ENCODE measurements at places on chromosomes 3 and 15. TPM values are rescaled to one million over a fixed set of nuclear protein-coding genes. Genes with fewer than 3 reads are reported as not detected.

DNA sequence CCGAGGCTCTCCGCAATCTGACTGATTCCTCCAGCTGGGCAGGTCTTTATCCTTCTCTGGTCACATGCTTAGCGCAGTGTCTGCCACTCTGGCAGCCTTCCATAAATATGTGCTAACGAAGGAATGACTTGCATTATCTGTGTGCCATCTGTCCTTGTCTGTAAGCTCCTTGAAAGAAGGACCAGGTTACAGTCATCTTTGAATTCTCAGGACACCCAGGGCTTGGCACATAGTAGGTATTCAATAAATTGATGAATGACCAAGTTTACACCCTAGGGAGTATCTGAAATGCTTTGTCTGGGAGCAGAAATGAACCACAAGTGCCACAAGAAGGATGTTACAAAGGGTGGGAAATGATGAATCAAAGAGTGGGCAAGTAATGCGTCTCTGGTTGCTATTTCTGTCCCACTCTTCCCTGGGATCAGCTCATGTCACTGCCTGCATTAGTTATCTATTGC lies 16.5 kb upstream of the FAM3D start:
- no peak overlapping the region for H3K27ac ChIP-seq
- H3K36me3 ChIP-seq = no peaks in the 10 kb centered on the region

- no peak overlapping the region for H3K27ac ChIP-seq
- no peaks in the 10 kb centered on the region for H3K4me1 ChIP-seq
- no peak for DNase-seq
Measured at GRCh38 chr3:58388550-58389091, 45.0 kb downstream of the PDHB start.

DNA sequence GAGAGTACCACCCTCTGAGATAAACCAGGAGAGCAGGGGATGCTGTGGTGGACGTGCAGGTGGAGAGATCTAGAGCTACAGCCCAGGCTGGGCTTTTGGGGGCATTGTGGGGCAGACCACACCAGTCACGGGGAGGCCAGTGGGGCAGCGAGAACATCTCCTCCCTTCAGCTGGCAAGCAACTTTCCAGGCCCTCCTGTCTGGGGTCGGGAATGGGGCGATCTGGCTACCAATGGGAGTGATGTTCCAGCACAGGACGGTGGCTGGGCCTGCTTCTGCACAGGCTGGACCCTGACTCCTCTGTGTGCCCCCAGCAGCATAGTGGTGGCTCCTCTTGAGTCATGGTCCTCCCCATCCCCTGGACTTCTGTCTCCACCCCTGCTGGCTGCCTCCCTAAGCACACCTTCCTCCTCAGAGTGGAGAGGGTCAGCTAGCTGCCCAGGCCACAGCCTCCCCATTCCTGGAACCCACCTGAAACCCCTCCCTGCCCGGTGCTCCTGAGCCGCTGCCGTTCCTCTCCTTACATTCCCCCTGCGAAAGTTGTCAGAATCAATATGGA lies 16.1 kb downstream of the IRAK2 start:
- no peaks in the 10 kb centered on the region for H3K36me3 ChIP-seq
- no peak for DNase-seq
- H3K4me1 ChIP-seq = no peaks in the 10 kb centered on the region
- no peak overlapping the region for H3K4me3 ChIP-seq
- no peaks in the 10 kb centered on the region for H3K27me3 ChIP-seq

- H3K4me3 ChIP-seq = no peak overlapping the region
- H3K36me3 ChIP-seq = no peaks in the 10 kb centered on the region
- H3K4me1 ChIP-seq = no peaks in the 10 kb centered on the region
- DNase-seq = no peak
- no peak overlapping the region for H3K27ac ChIP-seq
- H3K27me3 ChIP-seq = peaks cover 7% of the 10 kb centered on the region
Measured at GRCh38 chr3:13867732-13868131, 12.1 kb downstream of the WNT7A start.

GRCh38 chr3:9173445-9173844 lies 76.0 kb downstream of the SRGAP3 start:
- peak overlapping the region; percentile 73 for H3K27ac ChIP-seq
- H3K4me3 ChIP-seq = no peak overlapping the region
- peaks cover 16% of the 10 kb centered on the region for H3K4me1 ChIP-seq
- no peaks in the 10 kb centered on the region for H3K36me3 ChIP-seq

- no peaks in the 10 kb centered on the region for H3K4me1 ChIP-seq
- no peak overlapping the region for H3K27ac ChIP-seq
- no peak for DNase-seq
- H3K36me3 ChIP-seq = no peaks in the 10 kb centered on the region
- H3K4me3 ChIP-seq = no peak overlapping the region
Measured at GRCh38 chr3:42216302-42216701, 49.7 kb downstream of the CCK start.

- no peaks in the 10 kb centered on the region for H3K27me3 ChIP-seq
- DNase-seq = no peak
- no peaks in the 10 kb centered on the region for H3K36me3 ChIP-seq
- H3K4me1 ChIP-seq = no peaks in the 10 kb centered on the region
Measured at GRCh38 chr3:142987707-142988106, 13.7 kb upstream of the U2SURP start.

- H3K27ac ChIP-seq = no peak overlapping the region
- H3K4me1 ChIP-seq = no peaks in the 10 kb centered on the region
- no peaks in the 10 kb centered on the region for H3K27me3 ChIP-seq
- H3K36me3 ChIP-seq = no peaks in the 10 kb centered on the region
Measured at GRCh38 chr3:20353286-20353685, 167.3 kb upstream of the SGO1 start.

Gene CHAC1
- total RNA-seq = 0.32 TPM

Gene HDGFL3
- 34.7 TPM for total RNA-seq

Gene ERICH6
- 0.98 TPM for total RNA-seq

Gene MASP1
- 11.5 TPM for total RNA-seq

Gene AGBL1
- total RNA-seq = not detected
